A549 treated with AZD2906 at 1 μM for 4 hours (cell line): ENCODE measurements at places on chromosomes 4 and X. TPM values are rescaled to one million over a fixed set of nuclear protein-coding genes. Genes with fewer than 3 reads are reported as not detected.

Gene ADH7
- not detected in 5 replicates for total RNA-seq

Gene PAGE1
- total RNA-seq: 0.26 to 0.29 TPM in 2 of 5 replicates, not detected in the others

Gene SPANXA1
- 0.17 to 0.24 TPM in 2 of 5 replicates, not detected in the others for total RNA-seq

Gene GIMD1
- not detected in 5 replicates for total RNA-seq

Gene NDNF
- not detected in 5 replicates for total RNA-seq

Gene MBNL3
- 0.07 to 0.15 TPM in 2 of 5 replicates, not detected in the others for total RNA-seq

Gene TRPC3
- 0.06 to 0.09 TPM (median 0.08 TPM) in 5 replicates for total RNA-seq

Gene CCDC149
- 1.4 to 1.8 TPM (median 1.5 TPM) in 5 replicates for total RNA-seq

Gene ATP2B3
- total RNA-seq: 0.07 to 0.18 TPM (median 0.09 TPM) in 5 replicates

Gene VAMP7
- total RNA-seq: 27.2 to 35.4 TPM (median 28.2 TPM) in 5 replicates

Gene GAB3
- total RNA-seq: 0.56 to 0.77 TPM (median 0.66 TPM) in 5 replicates

Gene PPP4R3C
- total RNA-seq: not detected in 5 replicates

Gene TBX22
- total RNA-seq: not detected in 5 replicates

Gene IL2
- not detected in 5 replicates for total RNA-seq

Gene TLR10
- 0.02 TPM in 1 of 5 replicates, not detected in the others for total RNA-seq

Gene ZBTB49
- 1.9 to 2.6 TPM (median 2.4 TPM) in 5 replicates for total RNA-seq

Gene GPM6B
- total RNA-seq: 0.24 to 0.61 TPM (median 0.39 TPM) in 5 replicates

Gene CTAG1B
- total RNA-seq: not detected in 5 replicates

Gene GPR82
- not detected in 5 replicates for total RNA-seq

Gene PLAC8
- 0.63 to 1.2 TPM (median 0.93 TPM) in 5 replicates for total RNA-seq

Gene DKK2
- total RNA-seq: not detected in 5 replicates

Gene GAGE12F
- total RNA-seq: not detected in 5 replicates

Gene GNRHR
- not detected in 5 replicates for total RNA-seq

Gene SMAD1
- 7.6 to 9.4 TPM (median 8.7 TPM) in 5 replicates for total RNA-seq

Gene FGF2
- total RNA-seq: 30.8 to 49.6 TPM (median 46.6 TPM) in 5 replicates

Gene NPY5R
- 0.06 TPM in 1 of 5 replicates, not detected in the others for total RNA-seq

Gene CLDN34
- total RNA-seq: not detected in 5 replicates
